ENCODE measurements at places on chromosomes 2 and 18. TPM values are rescaled to one million over a fixed set of nuclear protein-coding genes. Genes with fewer than 3 reads are reported as not detected.

SLC25A12 gene
- total RNA-seq, result 19.6 TPM

DNA sequence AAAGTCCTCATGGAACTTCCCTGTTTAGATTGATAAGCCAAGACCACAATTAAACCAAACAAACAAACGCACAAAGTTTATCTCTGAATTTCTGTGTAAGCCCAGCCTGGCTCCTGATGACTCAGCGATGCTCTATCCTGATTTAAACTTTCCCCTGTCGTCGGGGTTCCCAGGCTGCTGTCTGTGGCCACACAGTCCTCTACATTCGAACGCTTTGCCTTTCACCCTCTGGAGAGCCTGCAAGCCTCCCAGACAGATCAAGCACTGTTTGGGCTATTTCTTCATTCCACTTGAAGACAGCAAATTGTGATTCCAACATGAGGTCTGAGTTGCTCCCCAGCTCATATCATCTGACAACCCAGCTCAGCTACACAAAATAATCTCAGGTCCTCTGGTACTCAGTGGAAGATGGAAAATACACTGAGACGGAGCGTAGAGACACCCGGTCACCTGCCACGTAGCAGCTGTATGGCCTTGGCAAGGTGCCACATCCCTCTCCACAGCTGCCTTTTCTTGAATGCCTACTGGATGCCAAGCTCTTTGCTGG lies 51.2 kb downstream of the CYRIA start:
- no peaks in the 10 kb centered on the region for H3K27me3 ChIP-seq
- peaks cover 70% of the 10 kb centered on the region for H3K36me3 ChIP-seq
- no peak for DNase-seq
- H3K4me1 ChIP-seq, result peaks cover 7% of the 10 kb centered on the region

PDCD1 gene
- 0.87 TPM for total RNA-seq

GRCh38 chr2:65450393-65450792 lies 18.0 kb upstream of the SPRED2 start:
- no peak overlapping the region for H3K27ac ChIP-seq
- no peak overlapping the region for H3K4me3 ChIP-seq
- H3K36me3 ChIP-seq, result no peaks in the 10 kb centered on the region
- H3K4me1 ChIP-seq, result no peaks in the 10 kb centered on the region

DNA sequence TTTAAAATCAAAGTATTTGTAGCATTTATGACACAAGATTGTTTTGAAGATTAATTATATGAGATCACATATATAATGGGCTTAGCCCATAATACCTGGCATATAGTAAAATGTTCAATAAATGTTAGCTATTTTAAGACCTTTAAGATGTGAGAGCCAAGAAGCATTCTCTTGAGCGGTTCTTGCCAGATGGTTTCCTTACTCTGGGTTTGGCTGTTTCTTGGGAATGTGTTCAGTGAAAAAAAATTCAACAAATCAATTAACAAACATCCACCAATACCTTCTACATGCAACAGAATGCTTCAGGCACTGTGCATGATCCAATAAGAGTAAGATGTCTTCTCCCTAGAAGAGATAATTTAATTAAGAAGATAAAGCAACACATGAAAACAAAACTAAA lies 230.4 kb downstream of the CMPK2 start:
- no peaks in the 10 kb centered on the region for H3K36me3 ChIP-seq
- no peak overlapping the region for H3K27ac ChIP-seq
- H3K27me3 ChIP-seq, result peaks cover 3% of the 10 kb centered on the region
- no peaks in the 10 kb centered on the region for H3K4me1 ChIP-seq
- DNase-seq, result no peak
- no peak overlapping the region for H3K4me3 ChIP-seq

- no peak overlapping the region for H3K4me3 ChIP-seq
- H3K36me3 ChIP-seq, result no peaks in the 10 kb centered on the region
- no peak for DNase-seq
- no peaks in the 10 kb centered on the region for H3K27me3 ChIP-seq
- no peaks in the 10 kb centered on the region for H3K4me1 ChIP-seq
- no peak overlapping the region for H3K27ac ChIP-seq
These were observed 210.4 kb upstream of the DSEL start for GRCh38 chr18:67726882-67727281.

DNA sequence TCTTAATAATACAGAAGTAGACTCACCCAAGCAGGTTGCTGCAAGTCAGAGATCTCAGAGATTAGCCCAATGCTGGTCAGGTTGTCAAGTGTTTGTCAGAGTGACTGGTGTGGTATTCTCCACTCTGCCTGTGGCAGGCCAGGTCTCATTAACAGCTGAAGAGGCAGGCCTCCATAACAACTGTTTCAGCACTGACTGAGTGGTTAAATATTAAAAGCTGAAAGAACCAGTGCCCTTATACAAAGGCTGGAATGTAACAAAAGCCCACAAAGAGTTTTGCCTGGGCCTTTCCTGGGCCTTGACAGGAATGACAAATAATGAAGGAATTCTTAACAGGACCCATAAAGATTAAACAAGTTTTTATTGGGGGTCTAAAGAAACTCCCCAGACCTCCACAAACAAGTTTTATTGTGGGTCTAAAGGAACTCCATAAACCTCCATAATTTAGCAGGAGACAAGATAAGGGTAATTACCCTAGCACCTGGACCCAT lies 26.8 kb downstream of the SULT1C2 start:
- no peaks in the 10 kb centered on the region for H3K36me3 ChIP-seq
- no peaks in the 10 kb centered on the region for H3K27me3 ChIP-seq
- H3K27ac ChIP-seq, result no peak overlapping the region
- no peaks in the 10 kb centered on the region for H3K4me1 ChIP-seq
- no peak for DNase-seq

TUBA3D gene
- total RNA-seq, result not detected

ALLC gene
- total RNA-seq, result not detected

DNA sequence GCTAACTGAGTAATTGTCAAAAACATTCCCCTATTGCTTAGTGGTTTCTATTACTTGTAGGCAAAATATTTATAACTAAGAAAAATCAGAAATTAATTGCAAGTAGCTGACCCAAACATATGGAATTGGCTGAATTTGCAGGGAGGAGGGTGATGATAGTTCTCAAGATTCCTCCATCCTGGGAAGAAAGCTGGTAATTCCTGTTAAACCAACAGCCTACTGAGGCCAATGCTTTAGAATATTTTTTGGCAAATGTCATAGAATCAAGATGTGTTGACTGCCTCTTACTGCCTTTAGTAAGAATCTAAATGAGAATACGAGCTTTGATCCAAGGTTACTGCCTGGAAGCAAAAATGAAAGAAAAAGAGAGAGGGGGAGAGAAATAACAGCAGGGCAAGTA lies 120.0 kb downstream of the COL6A3 start:
- no peak overlapping the region for H3K4me3 ChIP-seq
- no peak overlapping the region for H3K27ac ChIP-seq
- H3K36me3 ChIP-seq, result no peaks in the 10 kb centered on the region
- H3K27me3 ChIP-seq, result no peaks in the 10 kb centered on the region
- no peak for DNase-seq

DNA sequence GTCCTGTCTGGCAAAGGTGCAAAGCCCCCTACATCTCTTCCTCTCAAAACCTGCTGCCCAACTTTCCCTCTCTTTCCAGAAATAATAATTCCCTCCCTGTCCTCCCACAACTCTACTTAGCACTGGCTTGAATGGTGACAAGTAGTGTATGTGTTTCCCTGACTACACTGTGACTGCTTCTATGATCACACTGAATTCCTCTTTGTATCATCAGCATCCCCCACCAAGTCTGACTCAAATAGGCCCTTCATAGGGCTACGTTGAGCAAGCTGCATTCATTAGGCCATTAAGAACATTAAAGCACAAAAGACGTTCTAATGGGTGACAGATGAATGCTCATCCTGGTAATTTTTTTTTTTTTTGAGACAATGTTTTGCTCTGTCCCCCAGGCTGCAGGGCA lies 13.7 kb upstream of the ST3GAL5 start:
- H3K27ac ChIP-seq, result no peak overlapping the region
- H3K27me3 ChIP-seq, result no peaks in the 10 kb centered on the region
- no peaks in the 10 kb centered on the region for H3K4me1 ChIP-seq
- H3K4me3 ChIP-seq, result no peak overlapping the region

- DNase-seq, result no peak
- no peak overlapping the region for H3K4me3 ChIP-seq
- H3K36me3 ChIP-seq, result no peaks in the 10 kb centered on the region
- no peak overlapping the region for H3K27ac ChIP-seq
- no peaks in the 10 kb centered on the region for H3K4me1 ChIP-seq
- no peaks in the 10 kb centered on the region for H3K27me3 ChIP-seq
These were observed 1300.0 kb upstream of the FAM98A start for GRCh38 chr2:34899079-34899478.

BMPR2 gene
- 24.6 TPM for total RNA-seq

GRCh38 chr2:233063269-233063975 lies 3.3 kb downstream of the INPP5D start:
- no peaks in the 10 kb centered on the region for H3K27me3 ChIP-seq
- peaks cover 55% of the 10 kb centered on the region for H3K36me3 ChIP-seq
- H3K4me1 ChIP-seq, result peaks cover 53% of the 10 kb centered on the region
- H3K4me3 ChIP-seq, result peak overlapping the region; percentile 98
- DNase-seq, result peak; percentile 81

DNA sequence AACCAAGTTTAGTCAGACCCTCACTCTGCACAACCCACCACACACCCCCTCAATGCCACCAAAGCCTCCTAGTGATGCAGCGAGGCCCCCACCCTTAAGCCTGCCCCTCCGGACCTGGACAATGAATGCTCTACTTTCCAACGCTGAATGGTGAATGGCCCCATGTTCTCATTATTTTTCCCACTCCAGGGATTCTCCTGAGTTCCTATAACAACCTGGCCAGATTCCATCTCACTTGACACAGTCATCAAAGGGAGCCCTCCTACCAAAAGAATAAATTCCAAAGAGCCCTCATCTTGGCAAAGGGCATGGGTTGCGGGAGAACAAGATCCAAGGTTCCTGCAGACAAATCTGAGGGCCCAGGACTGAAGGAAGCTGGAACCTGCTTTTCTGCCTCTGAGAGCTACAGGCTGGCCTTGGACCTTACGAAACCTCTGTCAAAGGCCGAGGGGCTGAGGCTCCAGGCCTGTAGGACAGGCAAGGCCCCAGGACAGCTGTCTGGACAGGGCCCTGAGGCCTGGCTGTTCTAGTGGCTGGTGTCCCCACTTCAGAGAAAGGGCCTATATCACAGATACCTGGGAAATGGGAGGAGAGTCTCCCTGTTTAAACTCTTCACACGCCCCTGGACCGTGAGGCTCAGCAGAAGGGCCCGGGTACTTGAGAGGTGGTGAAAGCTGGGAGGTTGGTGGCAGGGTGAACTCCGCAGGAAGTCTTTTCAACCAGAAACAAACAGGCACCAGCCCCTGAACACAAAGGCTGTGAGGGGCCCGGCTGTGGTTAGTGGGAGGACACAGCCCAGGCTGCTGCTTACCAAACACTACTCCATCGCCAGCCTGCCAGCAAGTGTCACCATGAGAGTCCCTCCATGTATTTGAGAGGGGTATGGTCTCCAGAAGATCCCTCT lies 27.3 kb downstream of the SFXN5 start:
- DNase-seq, result no peak
- no peak overlapping the region for H3K27ac ChIP-seq
- H3K4me1 ChIP-seq, result no peaks in the 10 kb centered on the region
- H3K27me3 ChIP-seq, result no peaks in the 10 kb centered on the region
- no peak overlapping the region for H3K4me3 ChIP-seq

GRCh38 chr2:17950006-17950405 lies 71.5 kb downstream of the KCNS3 start:
- no peak for DNase-seq
- H3K4me1 ChIP-seq, result no peaks in the 10 kb centered on the region
- H3K27ac ChIP-seq, result no peak overlapping the region
- no peaks in the 10 kb centered on the region for H3K36me3 ChIP-seq
- no peaks in the 10 kb centered on the region for H3K27me3 ChIP-seq
- H3K4me3 ChIP-seq, result no peak overlapping the region

DNA sequence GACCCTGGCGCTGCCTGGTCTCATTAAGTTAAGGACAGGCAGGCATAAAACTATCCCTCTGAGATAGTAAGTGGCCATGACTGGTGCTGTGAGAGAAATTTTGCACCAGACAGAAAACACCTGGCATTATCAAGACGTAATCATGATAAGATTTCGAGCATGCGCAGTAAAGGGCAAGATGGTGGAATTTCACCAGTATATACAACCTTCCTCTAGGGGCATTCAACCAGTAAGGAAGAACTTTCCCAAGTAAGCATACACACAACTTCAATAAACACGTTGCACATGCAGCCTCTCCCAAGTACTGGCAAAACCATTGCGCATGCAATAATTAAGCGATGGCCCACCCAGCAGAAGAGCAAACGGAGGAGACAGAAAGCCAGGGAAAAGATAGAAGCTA lies 1376.4 kb upstream of the CRIM1 start:
- no peaks in the 10 kb centered on the region for H3K36me3 ChIP-seq
- no peak for DNase-seq
- H3K4me1 ChIP-seq, result no peaks in the 10 kb centered on the region
- no peak overlapping the region for H3K27ac ChIP-seq
- H3K27me3 ChIP-seq, result no peaks in the 10 kb centered on the region

APOB gene
- not detected for total RNA-seq

IL1F10 gene
- total RNA-seq, result not detected

DNA sequence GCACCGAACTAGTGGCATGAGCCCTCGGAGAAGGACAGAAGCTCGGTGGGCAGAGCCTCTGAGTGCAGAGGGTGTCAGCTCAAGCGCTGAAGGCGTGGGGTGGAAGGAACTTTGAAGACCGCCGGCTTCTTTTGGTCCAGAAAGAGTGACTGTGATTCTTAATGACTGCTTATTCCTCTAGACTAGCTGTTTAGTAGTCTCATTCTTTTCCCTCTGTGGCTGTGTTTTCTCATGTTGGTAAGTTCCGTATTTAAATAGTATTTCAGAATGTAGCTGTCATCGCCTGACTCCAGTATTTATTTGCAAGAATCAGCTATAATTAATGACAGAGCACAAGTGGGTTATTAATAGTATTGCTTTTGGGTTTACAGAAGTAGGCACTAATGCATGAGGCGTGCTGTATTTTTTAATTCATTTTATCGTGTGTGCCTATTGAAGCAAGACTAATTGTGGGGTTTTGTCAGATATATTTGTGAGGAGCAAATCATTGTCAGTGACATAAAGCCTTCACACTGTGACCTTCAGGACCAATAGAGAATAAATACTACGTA lies 80.8 kb upstream of the NFATC1 start:
- no peak overlapping the region for H3K27ac ChIP-seq
- H3K27me3 ChIP-seq, result no peaks in the 10 kb centered on the region
- H3K36me3 ChIP-seq, result peaks cover 15% of the 10 kb centered on the region
- H3K4me3 ChIP-seq, result no peak overlapping the region
- no peaks in the 10 kb centered on the region for H3K4me1 ChIP-seq

DNA sequence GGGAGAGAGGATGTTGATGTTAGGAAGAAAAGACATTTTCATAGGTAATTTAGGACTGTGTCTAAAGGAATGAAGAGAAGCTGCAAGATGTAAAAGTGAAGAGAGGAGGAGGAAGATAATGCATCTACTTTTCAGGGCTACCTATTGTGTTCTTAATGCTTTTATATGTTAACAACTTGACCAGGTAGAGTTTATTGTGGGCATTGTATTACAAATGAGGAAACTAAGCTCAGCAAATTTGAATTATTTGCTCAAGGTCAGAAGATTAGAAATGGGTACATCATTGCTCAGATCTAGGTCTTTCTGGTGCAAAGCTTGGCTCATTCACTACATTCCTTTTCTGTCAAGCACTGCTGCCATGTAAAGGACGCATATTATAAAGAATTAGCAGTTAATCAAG lies 441.7 kb downstream of the THSD7B start:
- no peaks in the 10 kb centered on the region for H3K27me3 ChIP-seq
- no peak overlapping the region for H3K4me3 ChIP-seq
- no peak for DNase-seq
- no peak overlapping the region for H3K27ac ChIP-seq
